ENCODE measurements at places on chromosomes 13 and 19.

GRCh38 chr19:48718711-48719231, 754 bp downstream of the MAMSTR start:
- no peak for DNase-seq

- DNase-seq = no peak
Observed at GRCh38 chr19:50206191-50206590, 2.8 kb downstream of the MYH14 start.

- DNase-seq = no peak
Observed at GRCh38 chr13:104111031-104111430, 1044.8 kb upstream of the SLC10A2 start.

GRCh38 chr13:48527955-48528354, 4.9 kb downstream of the RCBTB2 start:
- DNase-seq = no peak

DNA sequence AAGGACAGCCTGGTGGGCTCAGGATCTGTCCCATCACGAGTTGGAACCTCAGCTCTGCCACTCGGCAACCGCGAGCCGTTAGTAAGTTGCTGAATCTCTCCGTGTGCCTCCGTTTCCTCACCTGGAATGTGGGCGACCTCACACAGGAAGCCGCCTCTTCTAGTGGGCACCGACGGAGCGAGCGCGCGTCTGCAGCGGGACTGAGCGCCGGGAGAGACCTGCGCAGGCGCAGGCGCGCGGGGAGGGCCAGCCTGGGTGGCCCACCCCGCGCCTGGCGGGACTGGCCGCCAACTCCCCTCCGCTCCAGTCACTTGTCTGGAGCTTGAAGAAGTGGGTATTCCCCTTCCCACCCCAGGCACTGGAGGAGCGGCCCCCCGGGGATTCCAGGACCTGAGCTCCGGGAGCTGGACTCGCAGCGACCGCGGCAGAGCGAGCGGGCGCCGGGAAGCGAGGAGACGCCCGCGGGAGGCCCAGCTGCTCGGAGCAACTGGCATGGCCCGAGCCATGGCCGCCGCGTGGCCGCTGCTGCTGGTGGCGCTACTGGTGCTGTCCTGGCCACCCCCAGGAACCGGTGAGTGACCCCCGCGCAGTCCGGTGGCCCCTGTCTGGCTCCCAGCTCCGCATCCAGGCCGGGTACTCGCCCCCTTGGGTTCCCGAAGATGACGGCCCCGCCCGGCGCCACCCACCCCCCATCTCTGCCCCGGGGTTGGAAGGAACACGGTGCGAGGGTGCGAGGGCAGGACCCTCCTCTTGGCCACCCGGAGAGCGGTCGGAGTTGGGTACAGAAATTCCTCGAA, at the start of gene PVR:
PVR (plus strand) TSS at position 306 of the 797 bp plus-strand sequence; CDS start at position 493, 187 bp downstream.
- peak; percentile 63 for DNase-seq

- DNase-seq = no peak
Observed at GRCh38 chr13:64410276-64411053, 2819.7 kb downstream of the PCDH9 start.

- no peak for DNase-seq
Observed at GRCh38 chr13:57832187-57832586, 200.6 kb downstream of the PCDH17 start.

- no peak for DNase-seq
Observed at GRCh38 chr13:72523593-72523992, 203.8 kb downstream of the MZT1 start.

DNA sequence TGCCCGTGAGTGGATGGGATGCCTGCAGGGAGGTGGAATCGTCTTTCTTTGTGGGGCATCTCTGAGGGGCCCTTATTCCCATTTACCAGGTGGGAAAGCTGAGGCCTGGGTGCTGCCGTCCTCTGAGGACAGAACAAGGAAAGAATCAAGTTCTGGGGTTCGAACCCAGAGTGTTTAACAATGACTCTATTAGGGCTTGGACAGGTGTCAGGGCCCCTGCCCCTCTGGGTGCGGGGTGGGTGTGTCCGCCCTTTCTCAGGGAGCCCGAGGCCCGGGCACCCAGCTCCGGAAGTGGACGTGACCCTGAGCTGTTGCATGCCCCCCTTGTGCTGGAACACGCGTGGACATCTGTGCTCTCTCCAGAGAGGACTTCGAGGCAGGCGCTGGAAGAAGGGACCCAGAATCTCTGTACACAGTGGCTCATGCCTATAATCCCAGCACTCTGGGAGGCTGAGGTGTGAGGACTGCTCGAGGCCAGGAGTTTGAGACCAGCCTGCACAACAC, 10.8 kb downstream of the NDUFA11 start:
- no peak for DNase-seq

- no peak for DNase-seq
Observed at GRCh38 chr13:102298051-102298450, 103.8 kb downstream of the FGF14 start.

GRCh38 chr13:79772811-79773210, 291.9 kb downstream of the NDFIP2 start:
- DNase-seq = no peak

- no peak for DNase-seq
Observed at GRCh38 chr19:5149508-5149907, 180.6 kb downstream of the KDM4B start.

DNA sequence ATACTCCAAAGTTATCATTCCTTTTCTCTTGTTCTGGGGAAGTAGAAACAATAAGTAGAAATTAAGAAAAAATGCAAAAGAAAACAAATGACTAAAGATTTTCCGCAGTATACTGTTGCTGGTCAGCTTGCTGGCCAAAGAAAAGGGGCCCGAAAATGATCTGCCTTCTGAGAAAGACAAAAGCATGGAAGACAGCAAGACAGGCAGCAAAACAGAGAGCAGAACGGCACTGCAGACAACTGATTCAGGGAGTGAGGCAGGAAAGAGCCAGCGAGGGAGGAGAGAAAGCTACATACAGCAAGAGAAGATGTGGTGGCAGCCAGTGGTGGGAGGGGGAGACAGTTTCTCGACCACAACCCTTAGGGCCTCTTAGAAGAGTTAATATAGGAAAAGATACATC, 5.3 kb upstream of the DOCK9 start:
- no peak for DNase-seq

GRCh38 chr13:72864142-72865011, 82.4 kb downstream of the PIBF1 start:
- peak; percentile 60 for DNase-seq

GRCh38 chr13:67438465-67438864, 208.3 kb upstream of the PCDH9 start:
- no peak for DNase-seq

DNA sequence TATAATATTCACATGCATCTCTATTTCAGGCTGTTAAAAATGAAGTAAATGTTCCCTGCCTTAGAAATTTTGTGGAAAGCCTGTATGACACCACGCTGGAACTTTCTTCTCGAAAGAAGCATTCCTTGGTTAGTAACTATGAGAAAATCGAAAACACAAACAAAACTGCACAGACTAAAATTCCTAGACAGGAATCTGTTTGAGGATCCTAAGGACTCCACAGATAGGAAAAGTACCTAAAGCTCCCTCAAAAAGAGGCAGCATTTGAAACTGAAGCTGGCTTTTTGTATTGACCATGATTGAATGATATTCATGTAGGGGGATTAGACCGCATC, 103.4 kb downstream of the FRY start:
- DNase-seq = no peak

DNA sequence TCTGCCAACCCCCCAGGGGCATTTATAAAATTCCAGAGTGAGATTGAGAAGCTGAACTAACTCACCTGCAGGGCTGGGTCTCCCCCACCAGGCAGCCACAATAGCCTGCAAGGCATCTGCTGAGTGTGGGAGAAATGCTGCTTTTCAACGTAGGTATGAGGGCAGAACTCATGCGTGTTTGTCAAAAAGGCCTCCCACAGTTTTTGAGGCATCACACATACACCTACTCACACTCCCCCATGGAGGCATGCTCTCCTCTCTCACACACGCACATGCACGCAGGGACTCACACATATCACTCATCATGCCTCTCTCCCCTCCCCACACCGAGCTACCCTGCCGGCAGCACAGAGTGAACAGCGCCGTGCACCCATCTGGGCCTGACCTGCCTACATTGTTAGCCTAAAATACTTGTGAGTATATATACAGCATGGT, 390.5 kb downstream of the FGF9 start:
- peak; percentile 38 for DNase-seq

DNA sequence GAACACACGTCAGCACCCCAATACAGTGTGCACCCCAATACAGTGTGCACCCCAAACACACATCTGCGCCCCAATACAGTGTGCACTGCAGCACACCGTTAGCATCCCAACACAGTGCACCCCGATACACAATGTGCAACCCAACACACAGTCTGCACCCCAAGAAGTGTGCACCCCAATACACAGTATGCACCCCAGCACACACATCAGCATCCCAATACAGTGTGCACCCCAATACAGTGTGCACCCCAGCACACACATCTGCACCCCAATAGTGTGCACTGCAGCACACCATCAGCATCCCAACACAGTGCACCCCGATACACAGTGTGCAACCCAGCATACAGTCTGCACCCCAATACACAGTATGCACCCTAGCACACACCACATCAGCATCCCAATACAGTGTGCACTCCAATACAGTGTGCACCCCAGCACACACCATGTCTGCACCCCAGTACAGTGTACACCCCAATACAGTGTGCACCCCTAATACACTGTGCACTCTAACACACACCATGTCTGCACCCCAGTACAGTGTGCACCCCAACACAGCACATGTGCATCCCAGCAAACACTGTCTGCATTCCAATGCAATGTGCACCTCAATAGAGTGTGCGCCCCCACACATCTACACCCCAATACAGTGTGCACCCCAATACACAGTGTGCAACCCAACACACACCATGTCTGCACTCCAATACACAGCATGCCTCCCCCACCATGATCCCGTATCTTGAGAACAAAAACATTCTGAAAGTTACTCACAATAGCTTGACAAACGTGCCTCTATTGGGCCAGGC, 855 bp upstream of the CARS2 start:
- no peak for DNase-seq

GRCh38 chr13:94291631-94292322, 187.7 kb downstream of the DCT start:
- no peak for DNase-seq

GRCh38 chr13:78602561-78603239, 652 bp downstream of the POU4F1 start:
- peak; percentile 30 for DNase-seq

- no peak for DNase-seq
Observed at GRCh38 chr19:47404334-47405196, 14.8 kb downstream of the MEIS3 start.

DNA sequence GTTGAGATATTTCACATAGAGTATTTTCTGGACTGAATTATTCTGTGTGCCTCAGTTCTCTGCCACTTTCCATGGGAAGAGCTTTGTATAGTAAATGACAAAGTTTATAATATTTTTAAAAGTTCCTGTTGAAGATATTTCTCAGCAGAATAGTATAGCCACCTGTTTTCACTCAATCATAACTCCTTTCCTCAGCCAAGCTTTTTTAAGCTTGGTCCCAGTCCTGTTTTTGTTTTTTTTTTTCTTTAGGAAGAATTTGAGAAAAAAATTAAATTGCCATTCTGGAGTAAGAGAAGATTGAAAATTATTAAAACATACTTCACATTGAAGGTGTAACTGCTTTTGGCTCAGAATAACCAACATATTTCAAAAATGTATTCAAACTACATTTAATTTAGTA, 55.5 kb downstream of the ENOX1 start:
- no peak for DNase-seq

DNA sequence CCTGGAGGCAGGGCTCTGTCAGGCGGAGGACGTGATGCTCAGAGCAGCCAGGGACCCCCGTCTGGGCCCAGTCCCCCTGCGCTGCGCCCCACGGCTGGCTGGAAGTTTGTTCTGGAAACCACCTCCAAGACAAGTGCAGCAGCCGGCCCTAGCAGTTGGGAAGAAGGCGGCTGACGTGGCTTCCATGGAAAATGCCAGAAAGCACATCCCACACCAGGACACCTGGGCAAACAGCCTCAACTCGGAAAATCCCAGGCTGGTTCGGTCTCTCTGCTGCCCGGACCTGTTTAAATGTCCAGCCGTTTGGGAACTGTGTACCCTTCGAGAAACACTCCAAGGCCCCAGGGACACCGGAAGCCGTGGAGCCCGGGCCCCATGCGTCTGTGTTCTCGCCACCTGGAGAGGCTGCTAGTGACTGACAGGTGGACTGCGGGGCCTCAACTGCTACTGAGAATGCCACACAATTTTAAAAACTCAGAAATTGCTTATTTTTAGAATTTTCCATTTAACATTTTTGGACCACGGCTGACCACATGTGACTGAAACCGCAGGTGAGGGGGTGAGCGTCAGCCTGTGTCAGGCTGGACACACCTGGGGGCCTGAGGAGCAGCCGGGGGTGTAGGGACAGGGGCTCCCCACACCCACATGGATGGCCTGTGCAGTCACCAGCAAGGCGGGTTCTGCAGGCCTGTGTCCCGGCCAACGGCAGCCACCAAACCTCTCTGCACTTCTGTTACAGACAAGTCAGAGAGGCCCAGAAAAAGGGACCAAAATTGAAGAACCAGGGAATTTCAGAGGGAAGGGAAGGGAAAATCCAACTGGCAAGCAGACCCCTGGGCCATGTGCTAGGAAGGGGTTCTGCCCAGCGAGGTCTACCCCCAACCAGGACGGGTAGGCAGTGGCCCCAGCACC, 31.7 kb downstream of the RASA3 start:
- no peak for DNase-seq

DNA sequence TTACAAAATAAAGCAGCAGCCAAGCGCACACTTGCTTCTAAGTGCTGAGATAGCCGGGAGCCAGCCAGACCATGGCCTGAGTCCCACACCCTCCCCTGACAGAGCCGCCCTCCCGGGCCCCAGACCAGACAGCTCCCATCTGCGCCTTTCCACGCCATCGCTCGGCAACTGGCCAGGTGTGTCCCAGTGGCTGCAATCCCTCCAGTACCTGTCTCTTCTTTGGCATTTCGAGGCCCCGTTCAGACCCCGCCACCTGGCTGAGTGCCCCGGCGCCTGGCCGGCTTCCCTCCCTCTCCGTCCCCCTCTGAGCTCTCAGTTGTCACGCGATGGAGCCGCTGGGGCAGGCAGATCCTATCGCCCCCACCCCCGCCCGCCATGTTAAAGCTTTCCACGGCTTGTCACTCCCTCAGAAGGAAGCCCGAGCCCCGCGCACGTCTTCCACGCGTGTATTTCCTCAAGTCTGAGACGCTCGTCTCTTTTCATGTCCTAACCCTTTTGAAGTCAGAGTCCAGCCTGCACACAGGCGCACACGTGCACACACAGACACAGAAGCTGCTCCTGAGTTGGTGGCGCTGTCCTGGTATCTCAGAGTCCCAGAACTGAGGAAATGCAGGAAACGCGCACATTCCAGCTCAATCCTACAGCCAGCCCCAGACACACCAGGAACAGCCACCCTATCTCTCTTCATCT, 7.9 kb downstream of the MLLT1 start:
- DNase-seq = no peak
